ENCODE measurements at places on chromosomes 16 and 17. TPM values are rescaled to one million over a fixed set of nuclear protein-coding genes. Genes with fewer than 3 reads are reported as not detected.

The SLC6A2 gene
- not detected for total RNA-seq

The CES2 gene
- total RNA-seq, result 893 TPM

The MBTPS1 gene
- total RNA-seq, result 105 TPM

DNA sequence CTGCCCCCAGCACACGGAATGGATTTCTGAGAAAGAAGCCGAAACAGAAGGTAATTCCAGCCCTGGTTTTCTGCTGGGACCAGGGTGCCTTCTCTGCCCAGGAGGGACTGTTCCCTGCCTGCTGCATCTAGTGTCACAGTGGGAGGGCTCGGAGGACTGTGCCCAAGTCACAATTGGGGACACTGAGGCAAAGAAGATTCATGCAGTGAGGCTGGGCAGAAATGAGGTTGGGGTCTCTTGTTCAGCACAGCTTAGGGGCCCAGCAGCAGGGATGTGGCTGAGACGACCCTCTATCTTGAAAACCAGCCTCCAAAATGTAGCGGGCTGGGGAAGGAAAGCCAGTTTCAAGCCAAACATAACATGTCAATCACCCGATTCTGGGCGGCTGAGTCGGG, 592 bp downstream of the IL21R start:
- H3K27me3 ChIP-seq, result peaks cover 51% of the 10 kb centered on the region
- H3K4me1 ChIP-seq, result peaks cover 20% of the 10 kb centered on the region
- no peak for DNase-seq
- no peaks in the 10 kb centered on the region for H3K36me3 ChIP-seq
- no peak overlapping the region for H3K27ac ChIP-seq

- H3K4me1 ChIP-seq, result peaks cover 28% of the 10 kb centered on the region
- H3K27ac ChIP-seq, result peak overlapping the region; percentile 93
- H3K27me3 ChIP-seq, result no peaks in the 10 kb centered on the region
- H3K4me3 ChIP-seq, result peak overlapping the region; percentile 61
- H3K36me3 ChIP-seq, result peaks cover 1% of the 10 kb centered on the region
These were observed 1.1 kb upstream of the AKTIP start for GRCh38 chr16:53503991-53504663.

The PRSS8 gene
- 22.9 TPM for total RNA-seq

The NOS2 gene
- total RNA-seq, result 0.87 TPM

GRCh38 chr16:23597003-23597756, 1.1 kb upstream of the NDUFAB1 start:
- peaks cover 42% of the 10 kb centered on the region for H3K36me3 ChIP-seq
- H3K27ac ChIP-seq, result no peak overlapping the region
- DNase-seq, result peak; percentile 29
- H3K27me3 ChIP-seq, result no peaks in the 10 kb centered on the region
- no peak overlapping the region for H3K4me3 ChIP-seq

- DNase-seq, result no peak
- H3K27ac ChIP-seq, result no peak overlapping the region
- H3K36me3 ChIP-seq, result no peaks in the 10 kb centered on the region
- H3K27me3 ChIP-seq, result no peaks in the 10 kb centered on the region
- peaks cover 42% of the 10 kb centered on the region for H3K4me1 ChIP-seq
These were observed 66.3 kb upstream of the CIBAR2 start for GRCh38 chr16:85178596-85178995.

DNA sequence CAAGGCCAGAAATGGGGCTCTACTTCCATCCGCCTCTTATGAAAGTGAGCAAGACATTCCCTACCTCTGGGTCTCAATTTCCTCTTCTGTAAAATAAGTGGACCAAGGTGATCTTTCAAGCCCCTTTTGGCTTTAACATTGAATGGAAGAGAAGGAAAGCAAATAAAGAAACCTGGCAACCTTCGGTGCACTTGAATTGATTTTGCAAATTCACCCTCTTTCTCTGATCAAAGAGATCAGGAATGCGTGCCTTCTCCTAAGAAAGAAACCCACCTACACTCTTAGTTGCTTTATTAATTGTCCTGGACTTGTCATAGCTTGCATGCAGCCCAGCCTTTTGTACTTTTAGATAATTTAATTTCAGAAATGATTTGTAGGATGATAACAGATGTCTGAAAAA, 3.0 kb downstream of the MSI2 start:
- no peaks in the 10 kb centered on the region for H3K27me3 ChIP-seq
- H3K36me3 ChIP-seq, result peaks cover 18% of the 10 kb centered on the region
- peaks cover 35% of the 10 kb centered on the region for H3K4me1 ChIP-seq
- no peak overlapping the region for H3K27ac ChIP-seq
- peak overlapping the region; percentile 82 for H3K4me3 ChIP-seq

DNA sequence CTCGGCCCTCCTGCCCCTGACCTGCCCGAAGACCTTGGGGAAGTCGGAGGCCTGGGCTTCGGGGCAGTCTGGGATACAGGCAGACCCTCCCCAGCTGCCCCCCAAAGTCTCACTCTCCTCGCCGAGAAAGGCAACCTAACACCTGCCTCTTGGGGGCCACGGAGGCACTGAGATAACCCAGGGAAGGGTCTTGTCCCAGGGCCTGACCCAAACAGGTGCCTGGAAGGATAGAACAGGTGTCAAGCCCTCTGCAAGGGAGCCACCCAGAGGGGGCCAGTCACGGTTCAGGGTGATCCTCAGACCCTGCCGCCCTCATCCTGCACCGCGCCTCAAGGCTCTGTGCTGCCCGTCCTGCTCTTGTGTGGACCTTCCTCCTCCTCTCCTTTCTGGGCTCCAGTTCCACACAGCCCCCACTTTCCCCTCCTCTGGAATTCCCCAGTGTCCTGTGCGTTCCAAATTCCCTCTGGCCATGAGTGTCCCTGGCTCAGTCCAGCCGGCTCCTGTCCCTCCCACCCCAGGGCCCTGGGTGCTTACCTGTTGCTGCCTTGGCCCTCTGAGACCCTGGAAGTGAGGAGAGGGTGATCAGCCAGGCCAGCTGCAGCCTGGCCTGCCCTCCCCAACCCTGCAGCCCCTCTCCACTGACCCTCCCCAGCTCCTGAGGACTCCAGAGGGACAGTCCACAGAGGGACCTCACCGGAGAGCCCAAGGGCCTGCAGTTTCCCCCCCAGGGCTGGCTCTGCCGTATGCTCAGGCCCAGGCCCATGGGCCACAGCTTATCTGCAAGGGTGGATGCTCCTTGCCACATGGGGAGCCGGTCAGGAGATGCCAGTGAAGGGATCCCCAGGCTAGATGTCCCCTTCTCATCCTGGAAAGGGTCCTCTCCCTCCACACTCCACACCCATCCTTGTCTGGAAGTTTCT, 3.8 kb downstream of the PRSS27 start:
- no peak for DNase-seq
- peaks cover 34% of the 10 kb centered on the region for H3K4me1 ChIP-seq
- H3K27ac ChIP-seq, result no peak overlapping the region
- no peaks in the 10 kb centered on the region for H3K36me3 ChIP-seq

DNA sequence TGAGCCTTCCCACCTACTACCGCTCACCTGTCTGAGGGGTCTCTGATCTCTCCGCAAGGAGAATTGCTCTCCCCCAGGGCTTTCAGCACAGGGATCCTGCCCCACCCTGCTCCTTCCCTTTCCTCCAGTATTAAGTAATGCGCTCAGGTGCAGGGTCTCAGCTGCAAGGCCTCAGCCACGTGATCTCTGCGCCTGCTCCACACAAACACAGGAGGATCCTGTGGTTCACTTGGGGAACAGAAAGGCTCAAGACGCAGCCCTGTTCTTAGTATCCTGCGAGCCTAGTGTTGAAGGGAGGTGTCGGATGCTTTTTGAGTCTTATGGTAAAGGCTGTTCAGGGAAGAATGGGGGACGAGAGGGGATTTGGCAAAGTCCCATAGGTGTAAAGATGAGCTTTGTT, 41.6 kb upstream of the GCSH start:
- no peaks in the 10 kb centered on the region for H3K4me1 ChIP-seq
- no peaks in the 10 kb centered on the region for H3K27me3 ChIP-seq
- no peaks in the 10 kb centered on the region for H3K36me3 ChIP-seq
- H3K27ac ChIP-seq, result no peak overlapping the region
- no peak overlapping the region for H3K4me3 ChIP-seq

The PIK3R5 gene
- 7.6 TPM for total RNA-seq

DNA sequence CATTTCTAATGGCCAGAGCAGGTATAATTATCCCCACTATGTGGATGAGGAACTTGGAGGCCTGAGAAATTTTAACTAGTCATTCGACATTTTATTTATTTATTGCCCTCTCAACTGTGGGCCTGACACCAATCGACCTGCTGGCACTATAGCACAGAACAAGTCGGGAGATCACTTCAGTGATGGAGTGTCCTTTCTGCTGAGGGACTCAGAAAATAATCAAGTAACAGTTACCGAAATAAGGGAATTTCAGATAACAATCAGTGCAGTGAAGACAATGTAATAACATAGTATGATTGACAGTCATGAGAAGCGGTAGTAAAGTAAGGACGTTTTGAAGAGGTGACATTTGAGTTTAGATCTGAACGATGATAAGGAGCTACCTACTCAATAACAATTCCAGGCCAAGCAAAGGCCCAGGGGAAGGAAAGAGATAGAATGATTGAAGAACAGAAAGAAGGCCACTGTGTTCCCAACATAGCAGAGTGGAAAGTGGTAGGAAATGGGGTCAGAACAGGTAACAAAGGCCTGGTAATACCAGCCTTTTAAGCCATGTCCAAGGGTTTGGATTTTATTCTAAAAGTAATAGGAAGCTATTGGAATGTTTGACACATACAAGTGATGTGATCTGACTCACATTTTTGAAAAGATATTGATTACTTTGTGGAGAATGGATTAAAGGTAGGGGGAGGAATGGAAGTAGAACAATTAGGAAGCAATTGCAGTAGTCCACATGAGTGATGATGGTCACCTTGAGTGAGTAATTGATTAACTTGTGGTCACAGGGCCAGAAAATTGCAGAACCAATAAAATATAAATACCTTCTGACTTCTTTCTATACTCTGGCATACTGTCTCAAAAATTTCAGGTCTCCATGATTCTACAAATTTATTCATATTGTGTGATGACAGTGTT, 1.4 kb downstream of the STXBP4 start:
- peak overlapping the region; percentile 89 for H3K27ac ChIP-seq
- H3K4me3 ChIP-seq, result peak overlapping the region; percentile 77
- H3K36me3 ChIP-seq, result no peaks in the 10 kb centered on the region

The HSPB9 gene
- not detected for total RNA-seq

The RDM1 gene
- total RNA-seq, result not detected
